ENCODE measurements at places on chromosomes 4 and X. TPM values are rescaled to one million over a fixed set of nuclear protein-coding genes. Genes with fewer than 3 reads are reported as not detected.

GRCh38 chrX:53713987-53714579, 27.6 kb upstream of the HUWE1 start:
- no peak overlapping the region for H3K4me3 ChIP-seq
- no peak for DNase-seq
- no peaks in the 10 kb centered on the region for H3K36me3 ChIP-seq
- H3K27me3 ChIP-seq, result no peaks in the 10 kb centered on the region

GRCh38 chr4:80307183-80307735, 28.3 kb upstream of the CFAP299 start:
- H3K27ac ChIP-seq, result no peak overlapping the region
- no peaks in the 10 kb centered on the region for H3K4me1 ChIP-seq
- DNase-seq, result no peak
- no peaks in the 10 kb centered on the region for H3K36me3 ChIP-seq

DNA sequence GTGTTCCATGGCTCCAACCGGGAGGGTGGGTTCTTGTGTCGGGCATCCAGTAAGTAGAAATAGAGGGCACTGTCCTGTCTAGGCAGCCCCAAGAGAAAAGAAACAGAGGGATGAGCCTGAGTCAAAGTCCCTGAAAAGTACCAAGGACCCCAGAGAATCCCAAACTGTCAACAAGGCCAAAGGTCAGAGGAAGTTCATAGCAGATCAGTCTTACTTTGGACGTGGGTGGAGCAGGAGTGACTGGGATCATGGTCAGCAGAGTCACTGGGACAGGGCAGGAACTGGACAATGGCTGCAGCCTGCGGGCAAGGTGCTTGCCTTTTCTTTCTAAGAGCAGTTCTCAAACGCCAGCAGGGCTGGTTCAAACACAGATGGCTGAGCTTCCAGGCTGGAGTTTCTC, 17.3 kb downstream of the F11 start:
- no peaks in the 10 kb centered on the region for H3K4me1 ChIP-seq
- H3K36me3 ChIP-seq, result no peaks in the 10 kb centered on the region
- H3K27ac ChIP-seq, result no peak overlapping the region
- no peak overlapping the region for H3K4me3 ChIP-seq
- no peak for DNase-seq
- no peaks in the 10 kb centered on the region for H3K27me3 ChIP-seq

GRCh38 chr4:52367282-52367830, 291.7 kb downstream of the USP46 start:
- H3K4me3 ChIP-seq, result no peak overlapping the region
- DNase-seq, result no peak
- H3K4me1 ChIP-seq, result no peaks in the 10 kb centered on the region

DNA sequence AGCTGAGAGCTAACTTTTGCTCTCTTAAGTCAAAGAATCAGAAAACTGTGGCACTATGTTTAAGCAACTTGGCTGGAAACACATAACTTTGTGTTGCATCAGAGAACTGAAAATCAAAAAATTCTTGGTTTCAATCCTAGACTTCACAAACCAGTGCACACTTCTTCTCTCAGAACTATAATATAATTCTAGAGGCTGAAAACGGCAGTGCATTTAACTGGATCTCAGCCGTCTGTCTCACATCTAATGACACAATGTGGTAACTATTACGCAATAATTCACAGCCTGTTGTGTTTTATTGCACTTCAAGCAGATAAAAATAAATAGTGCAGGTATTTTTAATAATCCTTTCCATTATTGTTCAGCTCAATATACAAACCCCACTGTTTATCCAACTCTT, 260.6 kb upstream of the DIAPH2 start:
- no peaks in the 10 kb centered on the region for H3K36me3 ChIP-seq
- no peak overlapping the region for H3K4me3 ChIP-seq
- no peaks in the 10 kb centered on the region for H3K27me3 ChIP-seq
- DNase-seq, result no peak
- no peak overlapping the region for H3K27ac ChIP-seq

DNA sequence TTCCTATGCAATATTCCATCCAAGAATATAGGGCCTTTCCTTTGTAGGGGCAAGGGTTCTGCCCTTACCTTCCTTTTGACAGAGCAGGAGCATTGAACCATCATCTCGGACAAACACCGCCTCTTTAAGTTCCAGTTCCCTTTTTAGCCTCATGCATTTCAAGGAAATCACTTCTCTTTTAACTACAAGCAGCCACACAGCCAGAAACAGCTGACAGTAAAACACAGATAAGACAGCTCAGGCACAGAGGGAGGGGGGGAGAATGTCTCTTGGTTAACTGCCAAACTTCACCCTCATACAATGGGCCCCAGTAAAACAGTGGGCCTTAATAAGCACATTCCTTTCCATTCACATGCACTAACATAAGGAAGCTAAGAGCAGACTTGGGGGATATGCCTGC, 648.3 kb downstream of the GABRG1 start:
- H3K4me3 ChIP-seq, result no peak overlapping the region
- H3K27ac ChIP-seq, result no peak overlapping the region
- no peak for DNase-seq
- H3K4me1 ChIP-seq, result no peaks in the 10 kb centered on the region
- no peaks in the 10 kb centered on the region for H3K36me3 ChIP-seq

DNA sequence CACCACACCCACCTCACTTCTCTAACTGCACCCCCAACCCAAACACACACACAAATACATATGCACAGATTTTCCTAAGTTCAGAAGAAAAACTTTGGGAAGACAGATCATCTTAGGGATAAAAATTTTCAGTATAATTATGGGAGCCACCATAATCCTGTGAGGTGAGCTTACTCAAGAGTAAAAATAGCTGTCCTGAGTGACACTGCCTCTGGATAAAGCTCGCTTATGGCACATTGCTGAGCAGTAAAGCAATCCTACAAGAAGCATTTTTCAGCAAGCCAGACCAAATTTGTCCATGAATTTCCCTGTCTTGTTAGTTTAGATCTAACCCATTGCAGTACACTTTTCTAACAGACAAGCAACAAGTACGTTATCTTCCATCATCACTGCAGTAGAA, 83.8 kb downstream of the INPP4B start:
- no peaks in the 10 kb centered on the region for H3K36me3 ChIP-seq
- no peaks in the 10 kb centered on the region for H3K4me1 ChIP-seq
- H3K27me3 ChIP-seq, result no peaks in the 10 kb centered on the region

DNA sequence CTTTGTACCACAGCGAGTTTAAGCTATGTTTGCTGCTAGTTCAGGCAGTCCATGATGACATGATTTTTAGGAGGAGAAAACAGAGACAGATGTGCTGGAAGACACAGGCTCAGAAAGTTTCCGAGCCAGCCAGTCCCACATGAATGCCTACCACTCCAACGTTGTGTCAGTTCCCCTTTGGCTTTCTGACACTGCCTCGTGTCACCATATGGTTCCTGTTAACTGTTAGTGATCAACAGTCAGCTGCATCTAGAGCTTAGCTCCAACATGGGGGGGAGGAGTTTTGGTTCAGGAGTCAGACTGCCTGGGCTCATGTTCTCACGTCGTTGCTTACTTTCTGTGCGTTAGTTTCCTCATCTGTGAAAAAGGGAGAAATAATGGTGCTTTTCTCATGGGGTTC, 343.7 kb downstream of the MID1IP1 start:
- DNase-seq, result no peak
- H3K4me1 ChIP-seq, result no peaks in the 10 kb centered on the region

DNA sequence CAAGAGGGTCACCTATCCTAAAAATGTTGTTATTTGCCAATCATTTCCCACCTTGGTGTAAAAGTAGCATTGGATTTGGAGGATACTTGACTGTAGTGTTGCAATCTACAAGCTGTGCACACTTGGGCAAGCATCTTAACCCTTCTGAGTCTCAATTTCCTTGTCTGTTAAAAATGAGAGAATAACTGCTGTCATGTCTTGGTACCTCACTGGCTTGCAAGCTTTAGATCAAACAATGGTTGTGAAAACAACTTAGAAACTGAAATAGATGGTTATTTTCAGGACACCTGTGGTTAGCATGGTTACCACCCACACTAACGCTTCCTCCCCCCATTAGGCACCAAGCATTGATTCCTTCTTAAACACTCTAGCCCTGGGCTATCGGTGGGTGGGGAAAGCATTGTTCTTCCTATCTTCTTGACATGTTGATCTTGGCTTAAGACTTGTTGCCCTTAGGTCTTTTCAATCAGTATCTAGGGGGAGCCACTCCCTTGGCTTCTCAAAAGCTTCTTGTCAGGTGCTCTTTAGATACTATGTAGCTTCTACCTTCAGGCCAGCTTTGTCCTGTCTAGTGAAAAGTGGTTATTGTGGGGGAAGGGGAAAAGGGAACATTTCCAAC, 10.6 kb upstream of the AMOT start:
- no peak overlapping the region for H3K4me3 ChIP-seq
- H3K4me1 ChIP-seq, result no peaks in the 10 kb centered on the region
- no peak overlapping the region for H3K27ac ChIP-seq
- H3K36me3 ChIP-seq, result no peaks in the 10 kb centered on the region
- H3K27me3 ChIP-seq, result no peaks in the 10 kb centered on the region

Gene SMIM10L2A
- 14.8 TPM for total RNA-seq

Gene UNC5C
- 1.8 TPM for total RNA-seq

Gene SPARCL1
- 377 TPM for total RNA-seq

Gene NEUROG2
- not detected for total RNA-seq

Gene AMMECR1
- total RNA-seq, result 3.7 TPM

Gene DRD5
- not detected for total RNA-seq

Gene SYAP1
- total RNA-seq, result 39.4 TPM

Gene TMPRSS11D
- total RNA-seq, result not detected

All from prostate gland (tissue), 2 donors.